ENCODE measurements at places on chromosomes 3 and 15.

DNA sequence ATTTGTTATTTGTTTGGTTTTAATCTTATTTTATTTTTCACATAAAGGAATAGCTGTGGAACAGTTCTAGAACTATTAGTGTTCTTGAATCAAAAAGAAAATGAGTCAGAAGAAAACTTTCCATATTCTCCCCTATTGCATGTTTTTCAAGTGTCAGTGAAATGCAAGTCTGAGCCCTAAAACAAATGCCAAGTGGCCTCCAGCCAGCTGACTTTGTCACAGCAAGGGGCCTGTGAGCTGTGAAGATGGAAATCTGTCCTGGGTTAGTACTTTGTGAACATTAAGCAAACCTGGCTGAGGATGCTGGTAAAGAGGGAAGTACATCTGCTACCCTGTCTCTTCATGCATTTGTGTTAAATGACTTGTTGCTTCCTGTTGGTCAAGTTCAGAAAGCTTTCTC is 14.2 kb downstream of the LRRC49 start:
- DNase-seq: no peak

GRCh38 chr3:13002398-13003124 is 70.7 kb downstream of the IQSEC1 start:
- no peak for DNase-seq

GRCh38 chr3:93906245-93906644 is 67.5 kb downstream of the PROS1 start:
- DNase-seq: no peak

DNA sequence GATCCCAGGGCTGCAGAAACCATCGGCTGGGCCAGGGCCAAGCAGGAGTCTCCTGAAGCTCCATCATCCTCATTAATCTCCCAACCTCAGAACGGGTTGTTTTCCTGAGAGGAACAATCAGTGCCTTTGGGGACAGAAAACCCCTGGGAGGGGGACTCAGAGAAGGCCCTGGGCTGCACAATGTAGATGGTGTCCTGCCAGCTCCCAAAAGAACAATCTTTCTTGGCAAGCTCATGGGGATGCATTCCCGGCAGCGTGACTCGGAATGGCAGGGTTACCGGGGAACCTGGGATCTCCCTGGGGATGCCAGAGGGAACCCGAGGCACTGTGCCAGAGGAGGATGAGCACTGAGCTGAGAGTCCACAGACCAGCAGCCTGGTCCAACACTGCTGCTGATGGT is 72.1 kb upstream of the ATP2B2 start:
- DNase-seq: no peak

DNA sequence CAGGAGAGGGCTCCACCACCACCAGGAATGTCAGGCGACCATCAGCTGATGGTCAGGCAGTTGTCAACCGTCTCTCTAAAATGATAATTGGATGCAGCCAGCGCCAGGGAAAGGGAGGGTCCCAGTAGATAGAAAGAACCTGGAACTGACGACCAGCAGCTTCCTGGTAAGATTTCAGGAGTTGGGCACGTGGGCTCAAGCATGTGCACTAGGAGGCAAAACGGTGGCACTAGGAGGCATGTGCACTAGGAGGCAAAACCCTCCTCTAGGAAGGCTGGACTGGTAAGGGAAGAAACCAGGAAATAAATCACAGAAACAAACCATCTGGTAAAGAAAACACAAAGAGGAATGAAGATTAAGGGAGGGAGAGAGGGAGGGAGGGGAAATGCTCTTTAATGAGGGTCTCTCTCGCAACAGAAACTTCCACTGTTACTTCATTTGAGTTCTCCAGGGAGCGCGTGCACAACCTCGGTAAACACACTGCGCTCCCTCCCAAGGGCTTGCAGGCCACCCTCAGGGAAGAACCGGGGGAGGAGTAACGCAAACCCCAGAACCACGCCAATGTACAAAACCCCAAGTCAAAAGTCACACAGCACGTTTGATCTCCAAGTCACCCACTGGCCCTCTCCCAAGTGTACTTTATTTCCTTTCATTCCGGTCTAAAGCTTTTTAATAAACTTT is 116.7 kb downstream of the XXYLT1 start:
- DNase-seq: no peak

GRCh38 chr3:52817860-52818259 is 12.6 kb downstream of the ITIH4 start:
- no peak for DNase-seq

DNA sequence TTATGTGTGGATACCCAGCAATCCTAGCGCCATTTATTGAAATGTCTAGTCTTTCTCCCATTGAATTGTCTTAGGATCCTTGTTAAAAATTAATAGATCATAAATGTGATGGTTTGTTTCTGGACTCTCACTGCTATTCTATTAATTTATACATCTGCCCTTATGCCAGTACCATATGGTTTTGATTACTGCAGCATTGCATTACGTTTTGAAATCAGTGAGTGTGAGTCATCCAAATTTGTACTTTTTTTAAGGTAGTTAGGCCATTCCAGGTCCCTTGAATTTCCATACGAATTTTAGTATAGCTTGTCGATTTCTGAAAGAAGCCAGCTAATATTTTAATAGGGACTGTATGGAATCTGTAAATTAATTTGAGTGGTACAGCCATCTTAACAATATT is 648.6 kb upstream of the ZNF385D start:
- no peak for DNase-seq
